HAP-1 (cell line): ENCODE measurements at places on chromosomes 6 and 20.

GRCh38 chr20:57866250-57867106 is 156.7 kb upstream of the PMEPA1 start:
- DNase-seq, result no peak

GRCh38 chr6:73508776-73509175 is 12.1 kb downstream of the EEF1A1 start:
- no peak for DNase-seq

DNA sequence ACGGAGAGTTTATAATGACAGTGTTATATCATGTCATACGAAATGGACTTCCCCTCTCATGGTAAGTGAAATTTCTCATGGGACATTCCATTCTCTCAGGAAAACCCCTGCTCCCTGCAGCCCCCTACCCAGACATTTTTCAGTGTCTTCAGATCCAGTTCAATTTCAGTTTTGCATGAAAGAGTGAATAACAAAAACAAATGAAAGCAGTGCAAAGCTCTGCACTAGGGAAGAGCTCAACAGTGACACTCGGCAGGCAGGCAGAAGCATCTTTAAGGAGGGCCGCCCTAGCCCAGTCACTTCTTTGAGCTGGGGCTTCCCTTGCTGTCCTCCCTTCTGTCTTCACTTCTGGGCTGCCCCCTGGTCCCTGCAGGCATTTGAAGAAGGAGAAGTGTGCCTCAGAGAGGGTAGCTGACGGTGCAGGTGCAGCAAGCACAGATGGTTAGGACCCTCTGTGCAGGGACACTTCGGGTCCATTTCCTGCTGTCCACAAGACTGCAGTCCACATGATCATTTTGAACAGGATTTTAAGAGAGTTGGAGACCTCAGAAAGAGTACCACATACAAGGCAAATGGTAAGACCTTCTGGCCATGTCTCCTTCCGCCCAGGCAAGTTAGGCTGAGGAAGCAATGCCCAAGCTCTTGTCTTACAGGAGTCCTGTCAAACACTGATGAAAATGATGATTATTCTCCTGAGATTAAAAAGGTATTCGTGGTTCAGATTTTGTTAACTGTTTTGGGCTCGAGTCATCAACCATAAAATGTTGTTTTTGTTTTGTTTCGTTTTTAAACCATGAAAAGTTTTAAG is 5.4 kb upstream of the DUSP22 start:
- no peak for DNase-seq

DNA sequence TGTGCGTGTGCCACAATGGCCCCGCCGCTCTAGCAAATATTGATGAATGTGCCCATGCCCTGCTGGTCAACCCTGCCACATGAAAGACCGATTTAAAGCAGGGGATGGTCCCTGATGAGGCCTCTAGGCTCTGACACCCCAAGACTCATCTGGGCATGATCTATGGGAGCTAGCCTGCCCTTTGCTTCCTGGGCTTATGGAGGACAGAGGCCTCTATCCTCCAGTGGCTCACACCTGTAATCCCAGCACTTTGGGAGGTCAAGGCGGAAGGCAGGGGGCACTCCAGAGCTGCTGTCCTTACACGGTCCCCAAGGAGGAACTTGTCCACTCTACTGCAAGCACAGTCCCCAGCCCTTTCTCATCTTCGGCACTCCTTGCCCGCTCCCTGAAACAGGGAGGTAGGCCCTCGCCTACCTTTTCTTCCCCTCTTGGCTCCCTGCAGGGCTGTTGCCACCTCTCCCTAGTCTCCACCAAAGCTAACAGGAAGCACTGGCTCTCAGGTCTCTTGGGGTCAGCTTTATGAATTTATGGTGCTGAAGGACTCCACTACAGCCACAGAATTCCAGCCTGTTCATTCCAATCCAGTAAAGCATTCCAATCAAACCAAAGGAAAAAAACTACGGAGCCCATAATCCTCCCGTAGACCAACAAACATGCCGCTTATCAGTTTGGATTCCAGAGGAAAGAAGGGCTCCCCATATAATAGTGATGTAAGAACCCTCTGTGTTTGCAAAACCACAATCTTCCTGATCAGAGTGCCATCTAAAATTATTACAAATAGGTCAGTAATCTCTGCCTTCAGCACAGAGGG is 48.7 kb upstream of the FOXQ1 start:
- no peak for DNase-seq

DNA sequence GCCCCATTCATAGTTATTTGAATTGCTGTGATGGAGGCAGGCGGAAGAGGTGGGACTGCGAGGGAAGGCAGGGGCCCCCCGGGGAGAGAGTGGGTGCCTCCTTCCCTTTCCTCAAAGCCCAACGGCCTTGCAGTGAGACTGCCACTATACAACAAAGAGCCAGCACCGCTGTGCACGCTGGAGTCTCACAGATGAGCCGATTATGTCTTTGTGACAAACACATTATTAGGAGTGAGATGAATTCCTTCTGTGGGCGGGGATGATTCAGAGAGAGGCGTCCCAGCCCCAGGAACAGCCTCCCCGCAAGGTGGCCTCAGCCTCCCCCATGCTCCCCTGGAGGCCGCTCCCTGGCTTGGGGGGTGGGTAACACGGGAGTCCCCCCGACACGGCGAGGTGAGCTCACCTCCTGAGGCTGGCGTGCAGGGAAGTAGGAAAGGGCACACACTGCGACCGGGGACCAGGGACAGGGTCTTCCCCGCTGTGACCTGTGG is 26.7 kb downstream of the NTSR1 start:
- peak; percentile 42 for DNase-seq

DNA sequence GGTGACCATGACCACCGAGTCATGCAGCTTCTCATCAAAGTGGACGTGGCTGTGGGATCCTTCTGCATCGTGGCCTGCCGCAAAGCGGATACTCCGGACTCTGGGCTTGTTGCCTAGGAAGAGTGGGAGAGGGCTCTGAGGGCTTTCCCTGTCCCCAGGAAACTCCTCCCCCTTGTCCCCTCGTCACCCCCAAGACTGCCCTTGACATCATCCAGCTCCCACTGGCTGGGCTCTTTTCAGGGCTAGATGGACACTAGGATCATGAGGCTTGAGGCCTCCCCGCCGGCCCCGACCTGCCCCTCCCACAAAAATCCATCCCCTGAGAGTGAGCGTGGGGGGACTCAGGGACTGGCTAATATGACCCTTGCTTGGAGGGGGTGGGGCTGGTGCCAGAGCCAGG is 9.0 kb downstream of the ADISSP start:
- DNase-seq, result no peak

DNA sequence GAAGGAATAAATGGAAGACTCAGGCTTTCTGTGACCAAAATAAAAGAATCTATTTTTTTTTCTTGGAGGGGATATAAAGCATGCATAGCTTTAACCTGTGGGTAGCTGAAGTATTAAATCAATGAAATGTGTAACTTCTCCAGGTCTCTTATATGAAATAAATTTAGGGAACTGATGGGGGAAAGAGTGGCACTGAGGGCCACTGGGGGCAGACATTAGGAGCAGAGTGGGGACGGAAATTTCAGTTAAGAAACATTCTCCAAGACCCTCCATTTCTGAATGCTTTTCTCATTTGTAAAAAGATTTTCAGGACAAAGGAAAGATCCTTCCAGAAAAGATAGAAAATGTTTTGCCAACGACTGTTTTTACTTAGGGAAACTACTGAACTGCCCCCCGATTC is 131.0 kb downstream of the GPX5 start:
- DNase-seq, result no peak

DNA sequence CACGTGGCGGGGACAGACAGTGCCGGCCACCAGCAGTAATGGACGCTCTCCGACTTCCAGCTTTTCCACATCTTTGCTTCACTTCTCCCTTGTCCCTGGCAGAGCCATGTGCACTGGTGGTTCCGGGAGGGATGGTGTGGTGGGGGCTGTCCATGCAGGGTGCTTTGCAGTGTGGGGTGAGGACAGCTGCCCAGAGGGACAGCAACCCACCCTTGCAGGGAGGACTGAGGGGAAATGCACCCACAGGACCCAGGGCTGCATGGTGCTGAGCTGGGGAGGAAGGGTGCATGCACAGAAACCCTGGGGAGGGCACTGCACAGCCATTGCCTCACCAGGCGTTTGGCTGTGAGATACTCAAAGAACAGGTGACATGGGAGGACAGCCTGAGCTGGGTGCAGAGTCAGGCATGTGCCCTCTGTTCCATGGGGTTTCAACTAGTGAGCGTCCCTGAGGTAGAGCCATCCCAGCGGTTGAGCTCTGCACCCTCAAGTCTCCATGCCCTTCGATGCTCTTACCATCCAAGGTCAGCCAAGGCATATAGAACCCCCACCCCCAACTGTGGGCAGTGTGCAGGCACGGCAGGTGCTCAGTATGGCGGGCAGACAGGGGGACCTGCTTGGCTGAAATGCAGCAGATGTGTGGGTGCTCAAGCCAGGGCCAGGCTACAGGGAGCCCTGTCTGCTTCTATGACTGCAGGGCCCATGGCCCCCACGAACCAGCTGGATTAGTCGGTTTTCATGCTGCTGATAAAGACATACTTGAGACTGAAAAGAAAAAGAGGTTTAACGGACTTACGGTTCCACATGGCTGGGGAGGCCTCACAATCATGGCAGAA is 239.7 kb downstream of the TTLL2 start:
- DNase-seq, result no peak

- DNase-seq, result no peak
Observed at GRCh38 chr20:31835977-31836852, 9.2 kb downstream of the FOXS1 start.

GRCh38 chr6:33390767-33391277 is 801 bp upstream of the KIFC1 start:
- DNase-seq, result no peak

DNA sequence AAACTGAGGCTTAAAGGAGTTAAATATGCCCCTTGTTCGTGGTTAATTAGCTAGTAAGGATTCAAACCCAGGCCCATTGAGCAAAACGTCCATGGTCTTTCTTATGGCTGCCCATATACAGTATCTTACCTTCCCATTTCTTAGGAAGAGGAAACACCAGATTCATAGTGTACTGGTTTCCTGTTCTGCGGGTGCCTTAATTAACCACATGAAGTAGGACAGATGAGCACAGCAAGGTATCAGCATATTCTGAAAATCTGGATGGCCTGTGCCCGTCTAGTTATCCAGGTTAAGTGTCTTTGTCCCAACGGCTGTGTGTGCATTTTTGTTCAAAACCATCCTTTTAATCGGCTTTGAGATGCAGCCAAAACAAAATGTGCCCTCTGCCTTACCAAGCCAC is 93.4 kb upstream of the TRAF3IP2 start:
- no peak for DNase-seq

GRCh38 chr20:14434384-14435136 is 97.1 kb upstream of the FLRT3 start:
- no peak for DNase-seq

GRCh38 chr6:52712136-52712535 is 41.2 kb downstream of the TMEM14A start:
- no peak for DNase-seq

DNA sequence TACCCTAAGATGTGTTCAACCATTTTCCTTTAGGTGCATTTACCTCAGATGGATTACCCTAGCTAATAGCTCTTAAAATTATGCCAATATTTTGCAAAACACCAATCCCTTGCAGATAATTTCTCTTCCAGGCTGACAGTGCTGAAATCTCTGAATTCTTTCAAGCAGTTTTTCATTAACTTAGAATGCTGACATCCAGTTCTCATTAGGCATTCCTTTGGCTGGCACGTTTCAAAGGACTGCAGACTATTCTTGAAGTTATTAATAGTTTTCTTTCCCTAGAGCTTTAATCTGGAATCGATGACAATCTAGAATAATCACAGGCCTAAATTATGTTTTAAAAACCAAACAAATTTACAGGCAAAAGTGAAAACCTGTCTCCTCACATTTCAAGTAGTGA is 68.3 kb downstream of the SMLR1 start:
- no peak for DNase-seq

GRCh38 chr6:36735110-36736071 is 37.8 kb downstream of the RAB44 start:
- DNase-seq, result no peak

- no peak for DNase-seq
Observed at GRCh38 chr20:62549029-62549428, 73.2 kb upstream of the GATA5 start.

GRCh38 chr6:90294989-90295853 is 1.4 kb downstream of the BACH2 start:
- peak; percentile 25 for DNase-seq

- no peak for DNase-seq
Observed at GRCh38 chr6:36624461-36625157, 30.4 kb downstream of the SRSF3 start.

- DNase-seq, result no peak
Observed at GRCh38 chr20:34401741-34402455, 38.8 kb downstream of the ITCH start.

DNA sequence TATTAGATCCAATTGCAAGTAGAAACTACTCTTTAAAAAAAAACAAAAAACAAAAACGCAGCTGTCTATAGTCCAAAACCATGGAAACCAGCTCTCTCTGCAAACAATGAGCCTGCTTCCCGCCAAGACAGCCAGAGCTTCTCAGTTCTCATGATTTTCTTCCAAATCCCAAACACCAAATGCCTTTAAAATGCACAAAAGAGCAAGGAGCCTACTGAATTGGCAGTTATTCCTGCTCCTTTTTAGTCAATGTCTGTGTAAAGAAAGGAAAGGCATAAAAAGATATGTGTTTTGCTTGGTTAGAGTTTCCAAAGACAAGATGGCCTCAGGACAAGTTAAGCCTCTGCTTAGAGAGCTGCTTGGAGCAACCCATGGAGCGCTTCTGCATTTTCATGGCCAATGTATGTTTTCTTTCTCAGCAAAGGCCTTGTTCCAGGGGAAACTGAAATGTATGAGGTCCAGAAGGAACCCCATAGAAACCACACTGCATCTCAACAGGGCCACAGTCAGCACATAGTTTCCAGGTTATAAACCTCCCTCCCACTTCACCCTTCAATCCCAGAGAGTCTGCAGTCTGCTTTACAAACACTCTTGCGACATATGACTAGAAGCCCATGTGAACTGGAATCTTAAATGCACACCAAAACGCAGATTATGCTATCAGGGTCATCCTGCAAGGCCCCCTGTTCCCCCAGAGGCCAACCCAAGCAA is 209.3 kb upstream of the TAB2 start:
- DNase-seq, result no peak

- no peak for DNase-seq
Observed at GRCh38 chr6:10082385-10082784, 332.5 kb downstream of the TFAP2A start.

DNA sequence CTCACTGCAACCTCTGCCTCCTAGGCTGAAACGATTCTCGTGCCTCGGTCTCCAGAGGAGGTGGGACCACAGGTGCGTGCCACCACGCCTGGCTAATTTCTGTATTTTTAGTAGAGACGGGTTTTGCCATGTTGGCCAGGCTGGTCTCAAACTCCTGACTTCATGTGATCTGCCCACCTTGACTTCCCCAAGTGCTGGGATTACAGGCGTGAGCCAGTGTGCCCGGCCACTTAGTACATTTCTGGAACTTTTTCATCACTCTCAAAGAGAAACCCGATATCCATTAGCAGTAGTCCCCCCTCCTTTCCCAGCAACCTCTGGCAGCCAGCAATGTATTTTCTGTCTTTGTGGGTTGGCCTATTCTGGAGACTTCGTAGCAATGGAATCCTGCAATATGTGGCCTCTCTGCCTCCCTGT is 109.8 kb downstream of the JARID2 start:
- DNase-seq, result no peak

- no peak for DNase-seq
Observed at GRCh38 chr6:133584823-133585222, 304.1 kb upstream of the TCF21 start.

- no peak for DNase-seq
Observed at GRCh38 chr6:111766201-111766857, 106.9 kb downstream of the FYN start.
